ENCODE measurements at places on chromosomes 5 and 9. TPM values are rescaled to one million over a fixed set of nuclear protein-coding genes. Genes with fewer than 3 reads are reported as not detected.

Gene JAK2
- 13.4 TPM for total RNA-seq

Gene CYLC2
- not detected for total RNA-seq

Gene GABBR2
- total RNA-seq, result 0.33 TPM

DNA sequence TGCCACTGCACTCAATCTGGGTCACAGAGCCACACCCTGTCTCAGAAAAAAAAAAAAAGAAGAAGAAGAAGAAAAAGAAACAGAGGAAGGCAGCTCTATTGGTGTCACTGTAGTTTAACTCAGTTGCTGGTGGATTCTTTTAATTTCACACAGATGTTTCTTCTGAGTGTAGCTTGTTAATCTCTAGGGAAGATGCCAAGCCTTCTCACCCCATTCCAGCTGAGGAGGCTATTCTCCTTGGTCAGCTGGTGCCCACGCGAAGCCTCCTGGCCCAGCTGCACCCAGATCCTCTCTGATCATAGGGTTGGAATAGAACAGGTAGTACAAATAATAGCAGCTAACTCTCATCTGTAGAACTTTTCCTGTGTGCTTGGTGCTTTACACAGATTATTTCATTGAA is 113.8 kb upstream of the SPRY4 start:
- DNase-seq, result no peak

DNA sequence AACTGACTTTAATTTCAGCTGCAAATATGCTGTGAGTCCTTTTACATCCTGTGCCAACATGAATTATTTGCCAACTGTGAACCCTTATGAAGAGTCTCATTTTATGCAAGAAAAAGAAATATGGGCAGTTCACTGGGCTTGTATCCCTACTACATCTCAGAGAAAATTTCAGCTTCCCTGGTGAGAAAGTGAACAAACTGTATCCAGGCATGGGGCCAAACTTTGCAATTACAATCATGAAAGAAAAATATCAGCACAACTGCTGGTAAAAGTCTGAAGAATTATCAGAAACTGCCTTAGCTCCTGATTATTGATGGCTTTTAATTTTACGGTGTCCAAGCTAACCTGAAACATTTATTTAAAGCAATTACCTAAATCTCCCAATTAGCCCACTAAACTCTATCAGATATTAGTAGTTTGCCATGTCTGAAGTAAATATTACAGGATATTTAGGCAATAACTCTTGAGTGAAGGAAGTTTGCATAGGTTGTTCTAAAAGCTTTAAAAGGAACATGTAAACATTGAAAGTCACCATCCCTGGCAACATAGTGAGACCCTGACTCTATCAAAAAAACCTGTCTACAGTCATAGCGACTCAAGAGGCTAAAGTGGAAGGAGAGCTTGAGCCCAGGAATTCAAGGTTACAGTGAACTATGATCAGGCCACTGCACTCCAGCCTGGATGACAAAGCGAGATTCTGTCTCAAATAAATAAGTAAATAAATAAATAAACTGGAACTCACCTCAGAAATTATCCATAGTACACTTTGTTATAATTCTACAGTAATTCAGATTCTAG is 83.9 kb upstream of the HCN1 start:
- no peak for DNase-seq

DNA sequence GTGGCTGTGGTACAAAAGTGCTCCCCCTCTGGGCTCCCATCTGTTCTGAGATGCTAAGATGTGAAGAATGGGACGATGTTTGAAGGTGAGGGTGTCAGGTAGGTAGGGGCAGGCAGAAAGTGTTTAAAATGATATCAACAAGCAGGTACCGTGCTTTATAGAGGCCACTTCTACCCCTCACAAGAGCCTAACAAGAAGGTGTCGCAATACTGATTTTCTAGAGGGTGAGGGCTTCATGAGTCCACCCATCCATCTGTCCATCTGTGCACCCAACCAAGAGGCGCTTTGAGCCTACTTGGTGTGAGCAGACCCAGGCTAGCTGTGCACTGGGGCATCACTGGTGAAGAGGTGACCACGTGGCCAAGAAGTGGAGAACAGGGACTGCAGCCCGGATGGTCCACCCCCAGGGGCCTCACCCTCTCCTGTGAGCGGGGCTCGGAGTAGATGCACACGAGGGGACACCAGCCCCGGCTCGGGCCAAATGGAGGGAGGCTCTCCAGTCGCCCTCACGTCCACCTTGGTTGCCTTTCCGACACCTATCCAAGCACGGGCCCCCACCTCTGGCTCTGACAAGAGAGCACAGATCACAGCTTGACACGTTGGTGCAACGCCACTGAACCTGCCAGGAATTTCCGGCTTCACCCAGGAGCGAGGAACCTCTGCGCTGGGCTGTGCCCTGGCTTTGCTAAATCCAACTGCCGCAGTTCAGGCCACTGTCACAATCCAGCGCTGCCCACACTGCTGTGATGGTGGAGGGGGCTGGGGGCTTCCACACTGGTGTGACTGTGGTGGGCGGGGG is 34.5 kb downstream of the CRB2 start:
- no peak for DNase-seq

- no peak for DNase-seq
These were observed 44.0 kb downstream of the LYRM7 start for GRCh38 chr5:131214609-131215227.

DNA sequence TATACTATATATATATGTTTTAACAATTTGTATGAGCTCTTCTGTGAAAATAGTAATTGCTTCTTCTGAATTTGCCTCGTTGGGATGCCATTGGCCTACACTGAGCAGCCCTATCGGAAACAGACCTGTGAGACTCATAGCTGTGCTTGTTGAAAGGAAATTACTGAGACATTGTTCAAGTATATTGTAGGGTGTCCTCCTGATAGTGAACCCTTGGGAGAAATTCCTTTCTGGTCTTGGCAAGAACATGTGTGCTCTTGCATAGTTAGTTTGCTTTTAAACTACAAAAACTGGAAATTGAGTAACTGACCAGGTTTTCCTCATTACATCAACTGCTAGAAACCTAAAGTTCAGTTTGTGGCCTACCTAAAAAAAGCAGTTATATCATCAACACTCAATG is 160.9 kb downstream of the LURAP1L start:
- DNase-seq, result peak; percentile 69

- no peak for DNase-seq
These were observed 76.5 kb downstream of the NR6A1 start for GRCh38 chr9:124694414-124695279.

GRCh38 chr5:135505973-135506372 is 29.8 kb downstream of the NEUROG1 start:
- DNase-seq, result peak; percentile 7

GRCh38 chr9:36575411-36575882 is 2.8 kb downstream of the MELK start:
- DNase-seq, result peak; percentile 64

DNA sequence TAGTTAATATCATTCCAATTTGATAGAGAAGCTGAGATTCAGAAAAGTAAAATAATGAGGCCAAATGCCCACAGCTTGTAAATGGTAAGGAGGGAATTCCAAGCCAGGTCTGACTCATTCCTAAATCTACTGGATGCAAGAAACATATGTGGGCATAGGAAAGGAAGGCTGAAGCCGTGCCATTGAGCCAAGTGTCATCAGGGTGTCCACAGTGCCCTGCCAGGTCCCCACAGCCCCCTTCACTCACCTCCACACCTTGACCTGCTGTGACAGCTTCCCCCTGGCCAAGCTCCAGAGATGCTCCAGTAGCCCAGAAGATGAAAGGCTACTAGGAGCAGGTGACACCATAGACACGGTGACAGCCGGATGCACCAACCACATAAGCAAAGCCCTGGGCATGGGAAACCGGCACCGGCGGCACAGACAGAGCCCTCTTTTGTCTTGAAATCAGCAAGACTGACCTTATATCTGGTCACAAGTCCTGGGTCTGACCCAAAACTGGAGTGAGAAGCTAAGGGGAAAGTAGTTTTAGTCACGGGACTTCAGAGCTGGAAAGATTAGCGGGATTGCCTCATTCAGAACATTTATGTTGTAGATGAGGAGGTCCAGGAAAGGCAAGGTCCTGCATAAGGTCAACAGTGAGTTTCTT is 20.1 kb upstream of the FAT2 start:
- DNase-seq, result no peak

DNA sequence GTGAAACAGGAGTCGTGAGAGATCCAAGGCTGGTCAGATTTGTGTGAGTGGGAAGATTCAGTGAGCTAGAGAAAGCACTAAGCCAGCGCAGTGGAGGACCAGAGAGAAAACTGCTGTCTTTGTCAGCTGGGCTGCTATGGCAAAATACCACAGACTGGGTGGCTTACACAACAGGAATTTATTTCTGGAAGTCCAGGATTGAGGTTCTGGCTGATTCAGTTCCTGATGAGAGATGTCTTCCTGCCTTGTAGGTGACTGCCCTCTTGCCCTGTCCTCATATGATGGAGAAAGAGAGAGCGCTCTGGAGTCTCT is 24.2 kb upstream of the ANKRD33B start:
- DNase-seq, result no peak

- no peak for DNase-seq
These were observed 1.8 kb downstream of the ACER2 start for GRCh38 chr9:19410594-19410993.

DNA sequence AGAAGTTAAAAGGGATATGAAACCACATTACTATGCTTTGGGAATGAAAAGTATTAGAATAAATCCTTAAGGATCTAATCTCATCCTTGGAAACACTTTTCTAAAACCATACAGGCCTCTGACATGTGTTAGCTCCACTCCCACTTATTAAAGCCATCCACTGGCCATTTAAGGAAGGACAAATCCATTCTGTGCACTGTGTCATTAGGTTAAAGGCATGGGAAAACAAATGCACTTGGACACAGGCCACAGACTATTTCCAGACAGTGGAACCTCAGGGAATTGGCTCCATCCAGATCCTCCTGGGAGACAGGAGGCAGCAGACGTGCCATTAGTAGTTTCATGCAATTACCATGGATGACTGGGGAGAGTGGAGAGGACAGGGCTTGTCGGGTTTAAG is 454.9 kb downstream of the ENC1 start:
- peak; percentile 74 for DNase-seq

- no peak for DNase-seq
These were observed 15.2 kb upstream of the CORO2A start for GRCh38 chr9:98207606-98208005.

- no peak for DNase-seq
These were observed 43.3 kb downstream of the TLR4 start for GRCh38 chr9:117747386-117747970.

DNA sequence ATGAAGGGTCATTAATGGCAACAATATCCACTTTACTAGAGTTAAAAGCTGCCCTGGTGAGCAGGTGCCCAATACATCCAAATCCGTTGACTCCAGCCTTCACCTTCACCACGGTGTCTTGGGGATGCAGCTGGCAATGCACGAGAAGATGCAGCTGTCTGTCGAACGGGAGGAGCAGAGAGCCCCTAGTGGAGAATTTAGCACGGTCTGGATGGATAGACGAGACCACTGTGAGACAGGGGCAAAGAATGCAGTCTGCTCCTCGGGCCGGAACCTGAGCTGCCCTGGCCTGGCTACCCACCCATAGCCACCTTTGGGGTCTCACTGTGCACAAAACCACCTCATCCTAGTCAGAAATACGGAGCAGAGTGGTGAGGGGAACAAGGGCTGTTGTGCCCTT is 35.1 kb downstream of the ADRA1B start:
- no peak for DNase-seq
